ENCODE measurements at places on chromosomes 6 and 20.
A peak's percentile ranks its signal among the peaks of the same experiment; 100 is the strongest.

DNA sequence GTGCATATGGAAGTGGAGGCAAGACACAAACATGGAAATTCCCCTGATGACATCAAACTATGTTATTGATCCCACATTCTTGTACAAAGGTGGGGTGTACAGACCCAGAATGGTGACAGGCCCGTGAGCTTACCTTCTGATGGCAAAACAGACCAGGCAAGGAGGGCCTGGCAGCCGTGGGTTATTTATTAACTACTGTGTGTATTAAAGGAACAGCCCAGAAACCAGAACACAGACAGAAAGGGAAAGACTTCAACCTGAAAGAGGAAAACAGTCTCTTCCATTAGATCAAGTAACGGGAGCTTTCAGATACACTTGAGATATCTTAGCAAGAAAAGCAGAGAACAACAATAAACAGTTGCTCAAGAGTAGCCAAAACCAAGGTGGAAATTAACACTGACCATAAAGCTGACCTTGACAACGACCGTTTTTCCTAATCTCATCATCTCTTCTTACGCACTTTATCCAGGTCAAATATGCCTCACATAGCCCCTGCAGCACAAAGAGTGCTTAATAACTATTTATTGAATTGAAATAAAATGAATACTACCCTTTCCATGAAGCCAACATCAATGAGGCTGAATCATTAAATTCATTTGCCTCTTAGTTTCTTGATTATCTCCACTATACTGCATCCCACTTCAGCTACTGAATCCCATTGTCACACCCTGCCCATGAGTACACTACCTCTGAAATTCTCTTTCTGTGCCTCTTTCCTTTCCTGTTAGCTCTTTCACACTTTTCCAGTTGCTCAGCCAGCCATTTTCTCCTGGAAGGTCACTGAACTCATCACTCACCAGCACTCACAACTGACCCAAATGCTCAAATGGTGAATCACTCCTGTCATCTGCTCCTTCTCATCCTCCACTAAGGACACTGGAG is 67.4 kb downstream of the MOXD1 start:
- DNase-seq: no peak

GRCh38 chr6:159978291-159979135 is 9.6 kb downstream of the IGF2R start:
- DNase-seq: peak; percentile 34

DNA sequence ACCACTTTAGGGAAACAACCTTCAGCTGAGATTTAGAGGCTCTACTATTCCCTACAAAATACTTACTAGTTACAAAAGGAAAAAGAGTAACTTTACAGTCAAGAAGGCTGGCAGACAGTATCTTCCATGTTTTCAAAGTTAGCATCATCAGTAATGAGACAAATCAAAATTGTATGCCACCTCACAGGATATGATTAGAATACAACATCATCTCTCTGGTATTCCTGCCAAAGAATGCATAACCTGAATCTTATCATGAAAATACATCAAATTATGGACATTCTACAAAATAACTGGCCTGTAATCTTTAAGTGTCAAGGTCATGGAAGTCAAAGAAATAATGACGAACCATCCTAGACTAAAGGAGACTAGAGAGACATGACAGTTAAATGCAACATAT is 38.4 kb downstream of the CDK5RAP1 start:
- DNase-seq: no peak

DNA sequence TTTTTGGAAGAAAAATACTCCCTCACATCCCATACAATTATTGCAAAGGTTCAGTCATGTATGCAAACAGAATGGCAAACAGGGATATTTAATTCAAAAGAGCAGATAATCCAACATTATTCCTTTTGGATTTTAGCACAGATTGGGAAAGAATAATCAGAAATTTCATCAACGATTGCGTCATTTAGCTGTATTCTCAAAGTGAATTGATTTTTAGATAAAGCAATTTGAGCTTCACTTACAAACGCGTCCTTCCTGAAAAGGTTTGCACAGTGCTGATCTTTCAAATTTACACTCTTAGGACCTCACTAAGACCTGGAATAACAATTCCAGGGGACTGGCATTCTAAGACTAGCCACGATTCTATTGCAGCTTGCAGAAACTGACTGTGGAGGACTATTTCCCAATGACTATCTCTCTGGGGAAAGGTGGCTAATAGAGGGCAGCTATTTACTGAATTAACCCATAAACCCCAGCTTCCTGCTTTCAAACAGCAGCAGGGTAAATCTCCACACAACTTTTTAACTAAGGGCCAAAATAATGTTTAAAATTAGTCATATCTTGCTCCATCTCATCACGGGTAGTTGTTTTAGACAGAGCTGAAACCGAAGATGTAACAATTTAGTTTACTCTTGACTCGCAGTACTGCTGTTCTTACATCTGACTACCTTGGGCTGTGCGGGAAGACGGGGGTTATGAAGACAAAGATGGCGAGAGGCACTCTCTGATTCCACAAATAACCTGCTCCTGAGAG is 131.2 kb upstream of the FAM184A start:
- no peak for DNase-seq

DNA sequence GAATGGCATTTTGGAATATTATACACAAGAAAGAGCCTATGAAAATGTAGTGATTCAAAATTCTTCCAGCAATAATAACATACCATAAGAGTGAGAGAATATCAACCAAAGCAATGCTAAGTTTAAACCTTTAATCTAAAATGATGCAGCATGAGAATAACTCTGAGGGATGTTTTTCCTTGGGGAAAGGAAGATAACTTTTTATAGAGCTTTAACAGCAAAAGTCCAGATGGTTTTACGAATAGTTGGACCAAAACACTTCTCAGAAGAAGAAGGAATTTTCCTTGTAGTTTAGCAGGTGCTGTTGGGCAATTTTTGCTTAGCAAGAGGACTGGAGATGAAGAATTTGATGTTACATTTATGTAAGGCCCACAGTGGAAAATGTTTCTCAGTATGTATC is 1503.2 kb downstream of the HACE1 start:
- DNase-seq: no peak
